Pulmonary artery endothelial cell (primary cell): ENCODE measurements at places on chromosomes 16 and 17. TPM values are rescaled to one million over a fixed set of nuclear protein-coding genes. Genes with fewer than 3 reads are reported as not detected.

Gene KRT26
- not detected in 2 replicates for total RNA-seq

Gene PHKG2
- 20.9 and 21.2 TPM in 2 replicates for total RNA-seq

Gene GPRC5C
- not detected in 2 replicates for total RNA-seq

Gene CCDC78
- 1.3 and 1.4 TPM in 2 replicates for total RNA-seq

DNA sequence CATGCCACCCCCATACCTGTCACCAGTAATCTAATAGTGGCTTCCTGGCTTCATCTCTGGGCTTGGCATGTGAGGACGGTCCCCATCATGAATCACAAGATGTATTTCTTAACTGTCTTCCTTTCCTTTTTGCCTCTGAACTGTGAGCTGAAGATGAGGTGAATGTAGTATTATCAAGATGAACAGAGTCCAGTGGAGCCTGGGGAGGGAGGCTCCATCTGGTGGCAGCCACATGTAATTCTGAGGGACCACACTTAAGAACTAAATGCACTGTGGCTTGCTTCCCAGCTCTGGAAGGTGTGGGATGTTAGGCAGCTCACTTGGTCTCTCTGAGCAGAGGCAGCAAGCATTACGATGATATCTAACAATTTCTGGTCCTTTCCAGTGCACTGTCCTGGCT, 354.9 kb upstream of the ASIC2 start:
- no peak for DNase-seq

GRCh38 chr17:68207651-68208253, 40.1 kb upstream of the AMZ2 start:
- DNase-seq = no peak

GRCh38 chr17:36945959-36946725, 2.6 kb upstream of the AATF start:
- DNase-seq = no peak

DNA sequence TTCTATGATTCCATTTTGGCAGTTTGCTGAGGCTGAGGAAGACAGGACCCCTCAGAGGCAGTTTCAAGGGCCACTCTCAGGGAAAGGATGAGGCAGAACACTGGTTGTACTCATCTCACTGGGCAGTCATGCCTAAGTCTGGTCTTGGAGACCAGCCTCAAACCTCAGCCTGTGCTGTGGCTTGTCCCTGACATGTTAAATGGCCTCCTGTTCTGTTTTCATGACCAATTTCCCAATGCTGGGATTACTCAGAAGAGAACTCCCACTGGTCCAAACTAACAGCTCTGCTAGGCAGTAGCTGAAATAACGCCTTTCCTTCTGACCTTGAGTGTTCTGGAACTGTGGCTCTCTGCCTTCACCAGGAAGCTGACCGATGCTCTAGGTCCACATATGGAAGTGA, 8.4 kb upstream of the SPDYE4 start:
- no peak for DNase-seq

GRCh38 chr16:60074378-60074777, 1340.3 kb upstream of the GOT2 start:
- DNase-seq = no peak

DNA sequence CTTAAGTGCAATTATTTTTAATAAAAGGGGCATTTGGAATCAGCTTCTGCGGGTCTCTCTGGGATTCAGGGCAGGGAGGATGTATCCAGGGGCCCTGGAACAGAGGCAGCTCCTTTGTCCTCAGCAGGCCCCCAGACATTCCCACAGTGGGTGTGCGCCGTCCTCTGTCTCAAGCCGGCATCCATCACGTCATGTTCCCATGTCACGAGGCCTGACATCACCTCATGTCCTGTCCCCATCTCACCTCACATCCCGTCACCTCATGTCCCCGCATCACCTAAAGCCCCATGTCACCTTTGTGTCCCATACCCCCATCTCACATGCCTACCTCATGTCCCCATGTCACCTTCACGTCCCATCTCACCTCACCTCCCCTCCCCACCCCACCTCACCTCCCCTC, 18.5 kb downstream of the GAA start:
- DNase-seq = no peak
